ENCODE measurements at places on chromosomes 6 and 20.

GRCh38 chr6:15800841-15801617, 138.2 kb upstream of the DTNBP1 start:
- DNase-seq: no peak

DNA sequence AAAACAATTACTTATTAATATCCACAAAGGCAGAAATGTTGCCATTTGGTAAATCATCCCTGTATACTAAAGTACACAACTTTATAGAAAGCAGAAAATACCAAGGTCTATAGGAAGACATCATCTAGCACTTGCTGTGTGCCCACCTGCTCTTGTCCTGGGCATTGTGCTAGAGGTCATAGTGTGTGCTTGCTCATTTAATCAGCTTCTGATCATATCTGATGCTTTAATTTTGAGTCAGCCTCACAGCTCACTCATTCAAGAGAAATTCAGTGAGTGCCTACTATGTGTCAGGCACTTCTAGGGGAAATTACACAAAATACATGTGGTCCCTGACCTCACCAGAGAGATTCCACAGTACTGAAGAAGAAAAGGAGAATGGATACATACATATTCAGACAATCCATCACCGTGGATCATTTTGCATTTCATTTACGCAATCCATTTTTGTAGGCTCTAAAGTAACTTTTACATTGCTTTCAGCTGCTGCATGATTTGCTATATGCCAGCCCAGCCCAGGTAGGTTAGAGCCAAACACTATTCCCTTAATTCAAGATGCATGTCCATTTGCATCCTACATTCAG, 167.9 kb upstream of the MCHR2 start:
- DNase-seq: no peak

DNA sequence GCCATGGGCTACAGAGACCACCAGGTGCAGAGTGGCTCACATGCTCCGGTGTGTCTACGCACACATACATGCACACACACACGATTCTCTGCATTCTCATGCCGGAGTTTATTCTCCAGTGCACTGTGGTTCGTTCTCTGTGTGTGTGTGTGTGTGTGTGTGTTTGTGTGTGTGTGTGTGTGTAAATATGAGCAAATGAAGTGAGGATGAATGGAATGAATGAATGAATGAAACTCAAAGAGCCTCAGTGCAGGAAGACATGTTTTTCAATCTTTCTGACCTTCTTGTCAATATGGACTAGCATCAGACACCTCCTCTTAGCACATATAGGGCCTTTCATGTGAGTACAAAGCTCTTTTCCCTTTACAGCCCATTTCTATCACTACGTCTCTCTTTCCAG, 1.6 kb downstream of the TMEM74B start:
- no peak for DNase-seq

GRCh38 chr20:47970282-47970903, 185.1 kb upstream of the SULF2 start:
- no peak for DNase-seq

- DNase-seq: no peak
These were observed 51.0 kb upstream of the ZFP64 start for GRCh38 chr20:52242237-52243230.

DNA sequence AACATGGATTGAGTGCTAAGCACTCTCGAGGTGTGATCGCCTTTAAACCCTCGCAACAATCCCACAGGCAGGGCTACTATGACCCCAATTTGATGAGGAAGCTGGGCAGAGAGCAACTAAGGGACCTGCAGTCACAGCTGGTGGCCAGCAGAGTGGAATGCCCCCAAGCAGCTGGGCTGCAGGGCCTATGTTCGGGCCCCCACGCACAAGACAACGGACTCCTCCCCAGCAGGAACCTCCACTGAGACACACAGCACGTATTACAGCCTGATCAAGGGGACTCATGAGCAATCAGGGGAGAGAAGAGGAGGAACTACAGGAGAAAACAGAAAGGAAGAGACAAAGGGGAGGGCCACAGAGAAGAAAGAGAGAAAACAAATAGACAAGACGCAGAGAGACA, 21.7 kb downstream of the CST7 start:
- no peak for DNase-seq

GRCh38 chr6:122683989-122684651, 73.9 kb downstream of the PKIB start:
- no peak for DNase-seq

- no peak for DNase-seq
These were observed 3.0 kb downstream of the RTEL1 start for GRCh38 chr20:63661108-63661507.

DNA sequence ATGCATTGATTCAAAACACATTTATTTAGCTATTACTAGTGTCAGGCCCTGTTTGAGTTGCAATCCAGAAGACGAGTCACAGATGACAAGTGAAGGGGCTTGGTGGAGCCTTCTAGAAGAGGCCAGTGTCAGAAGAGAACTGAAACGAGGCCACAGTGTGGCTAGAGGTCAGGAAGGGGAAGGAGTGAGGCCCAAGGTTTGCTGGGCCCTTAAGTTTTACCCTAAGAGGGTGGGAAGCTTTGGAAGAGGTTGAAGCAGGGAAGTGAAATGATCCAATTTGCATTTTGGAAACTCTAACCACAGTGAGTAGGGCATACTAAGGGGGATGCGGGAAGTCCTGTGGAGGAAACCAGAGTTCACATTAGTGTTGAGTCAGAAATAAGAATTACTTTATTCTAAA, 25.0 kb downstream of the TTK start:
- no peak for DNase-seq

DNA sequence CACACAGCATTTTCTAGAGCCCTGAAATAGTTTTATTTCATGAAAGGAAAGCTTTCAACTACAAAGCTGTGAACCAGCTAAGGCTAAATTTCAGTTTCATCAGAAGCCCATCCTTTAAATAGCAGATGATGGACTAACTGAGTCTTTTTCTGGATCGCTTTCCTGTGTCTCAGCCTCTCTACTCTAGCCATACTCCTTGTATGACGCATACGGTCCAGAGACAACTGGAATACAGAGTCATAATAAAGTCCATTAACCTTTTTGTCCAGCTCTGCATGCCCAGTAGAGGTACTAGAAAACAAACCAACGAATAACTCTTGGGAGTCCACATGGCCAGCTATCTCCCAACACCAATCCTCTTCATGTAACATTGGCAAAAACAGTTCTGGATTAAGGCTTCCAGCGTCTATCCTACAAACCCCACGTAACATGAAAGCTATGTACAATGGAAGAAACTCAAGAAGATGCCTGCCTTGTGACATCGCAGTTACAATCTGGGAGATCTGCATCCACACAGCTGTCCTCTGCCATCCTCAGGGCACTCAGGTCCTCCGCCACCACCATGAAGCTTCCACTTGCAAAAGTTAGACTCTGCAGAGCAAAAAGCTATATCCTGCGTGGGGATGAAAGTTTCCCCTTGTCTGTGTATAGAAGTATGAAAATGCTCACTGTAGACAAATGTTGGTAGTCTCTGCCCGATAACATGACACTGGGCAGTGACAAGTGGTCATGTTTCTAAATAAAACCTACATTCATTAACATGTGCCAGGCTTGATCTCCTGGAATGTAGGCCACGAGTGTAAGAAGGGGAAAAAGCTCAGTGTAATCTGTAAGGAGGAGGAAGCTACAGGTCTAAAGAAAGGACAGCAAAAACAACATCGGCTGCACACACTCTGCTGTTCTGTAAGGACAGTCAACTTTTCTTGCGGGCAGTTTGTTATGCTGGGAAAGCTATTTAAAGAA, 360.4 kb downstream of the ESR1 start:
- DNase-seq: no peak

GRCh38 chr6:6512711-6513110, 75.8 kb upstream of the LY86 start:
- no peak for DNase-seq

DNA sequence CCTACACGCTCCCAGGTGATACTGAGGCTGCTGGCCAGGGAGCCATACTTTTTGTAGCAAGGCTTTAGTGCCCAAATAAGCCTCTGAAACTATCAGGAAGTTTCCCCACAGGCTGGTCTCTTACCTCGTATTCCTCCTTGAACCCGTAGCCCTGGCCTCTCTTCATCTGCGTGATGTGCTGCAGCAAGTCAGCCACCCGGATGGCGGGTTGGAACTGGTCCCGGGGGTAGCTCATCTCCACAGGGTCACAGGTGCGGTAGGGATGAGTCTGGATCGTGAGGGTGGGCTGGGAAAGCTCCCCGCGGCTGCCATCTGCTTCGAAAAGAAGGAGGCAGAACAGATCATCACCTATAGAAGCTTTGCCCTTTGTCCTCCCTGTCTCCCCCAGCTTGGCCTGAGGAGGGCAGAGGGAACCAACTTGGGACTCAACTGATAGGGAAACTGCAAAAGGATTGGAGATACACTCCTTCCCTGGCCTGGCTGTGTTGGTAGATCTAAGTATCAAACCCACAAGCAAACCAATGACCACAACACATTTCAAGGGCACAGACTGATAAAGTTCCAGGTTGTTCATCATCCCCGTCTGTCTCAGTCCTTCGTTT, 543.2 kb upstream of the CHD6 start:
- no peak for DNase-seq

DNA sequence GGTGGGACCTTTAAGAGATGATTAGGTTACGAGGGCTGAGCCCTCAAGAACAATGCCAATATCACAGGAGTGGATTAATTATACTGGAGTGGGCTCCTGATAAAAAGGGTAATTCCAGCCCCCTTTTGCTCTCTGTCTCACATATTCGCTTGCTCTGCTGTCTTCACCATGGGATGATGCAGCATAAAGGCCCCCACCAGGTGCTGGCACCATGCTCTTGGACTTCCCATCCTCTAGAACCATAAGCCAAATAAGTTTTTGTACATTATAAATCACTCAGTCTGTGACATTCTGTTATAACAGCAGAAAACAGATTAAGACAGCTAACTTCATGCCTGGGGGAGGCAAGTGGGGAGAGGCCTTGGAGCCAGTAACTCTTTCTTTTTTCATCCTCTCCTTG, 9.8 kb upstream of the SNRPB start:
- no peak for DNase-seq

DNA sequence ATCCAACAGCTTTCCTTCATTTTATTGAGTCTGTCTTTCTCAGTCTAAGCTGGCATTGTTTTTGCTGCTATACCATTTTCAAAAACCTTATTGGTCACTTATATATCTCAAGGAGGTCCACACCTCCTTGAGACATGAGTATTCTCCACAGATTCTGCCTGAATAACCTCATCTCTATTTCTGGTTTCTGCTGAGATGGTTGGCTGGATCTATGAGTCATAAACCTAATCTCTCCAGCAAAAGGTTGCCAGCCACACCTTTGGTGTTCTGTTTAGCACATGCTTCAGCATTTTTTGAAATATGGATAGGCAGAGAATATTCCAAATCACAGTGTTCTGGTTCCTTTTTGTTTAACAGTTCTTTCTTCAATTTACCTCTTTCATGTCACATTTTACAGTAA, 40.8 kb upstream of the TMEM244 start:
- no peak for DNase-seq

DNA sequence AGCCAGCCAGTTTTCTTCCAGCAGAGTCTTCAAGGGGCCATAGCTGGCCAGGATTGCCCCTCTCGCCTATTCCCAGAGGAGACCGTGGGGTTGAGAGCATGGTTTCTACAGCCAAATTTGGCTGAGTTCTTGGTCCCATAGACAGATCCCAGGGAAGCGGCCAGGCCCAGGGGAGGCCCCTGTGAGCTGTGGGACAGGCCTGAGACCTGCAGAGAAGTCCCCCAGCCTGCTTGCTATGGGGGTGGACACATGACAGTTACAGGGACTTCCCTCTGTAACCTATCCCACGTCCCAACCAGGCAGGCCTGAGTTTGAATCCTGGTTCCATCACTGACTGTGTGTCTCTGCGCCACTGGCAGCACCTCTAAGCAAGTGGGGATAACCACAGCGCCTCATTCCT, 2.6 kb downstream of the TCF15 start:
- no peak for DNase-seq

- no peak for DNase-seq
These were observed 64.1 kb downstream of the SHPRH start for GRCh38 chr6:145899915-145900569.

GRCh38 chr6:4521070-4521469, 255.1 kb upstream of the CDYL start:
- no peak for DNase-seq

DNA sequence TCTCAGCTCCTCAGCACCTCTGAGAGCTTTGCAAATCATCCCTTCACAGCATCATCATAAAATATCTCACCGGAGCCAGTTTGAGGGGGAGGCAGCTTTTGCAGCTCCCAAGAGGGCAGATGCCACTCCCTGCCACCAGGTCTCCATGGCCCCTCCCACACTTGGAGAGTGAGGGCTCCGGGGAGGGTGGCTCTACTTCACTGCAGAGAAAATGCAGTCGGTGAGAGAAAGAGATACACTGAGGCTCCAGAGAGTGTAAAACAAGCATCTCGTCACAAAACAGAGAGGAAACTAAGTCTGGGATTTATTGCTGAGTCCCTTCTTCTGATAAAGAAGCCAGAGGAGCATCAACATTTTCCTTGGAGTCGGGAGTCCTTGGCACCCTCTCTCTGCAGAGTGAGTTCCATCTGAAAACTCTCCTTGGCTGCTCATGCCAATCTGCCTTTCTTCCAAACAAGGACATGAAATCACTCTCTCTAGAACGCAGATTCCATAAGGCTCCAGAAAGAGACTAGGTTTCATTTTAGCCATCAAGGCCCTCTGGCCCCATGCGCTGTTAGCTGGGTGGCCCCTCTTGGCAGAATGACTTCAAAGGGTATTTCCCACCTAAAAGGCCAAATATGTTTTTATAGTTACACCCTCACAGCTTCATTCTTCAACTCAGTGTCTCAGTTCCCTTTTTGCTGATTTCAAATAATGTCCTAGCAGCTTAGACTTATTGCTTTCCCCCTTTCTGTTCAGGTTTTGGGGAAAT, 70.6 kb upstream of the F13A1 start:
- no peak for DNase-seq

- DNase-seq: no peak
These were observed 246.6 kb downstream of the PHF3 start for GRCh38 chr6:63882208-63882607.

GRCh38 chr6:10404799-10405512, 9.9 kb downstream of the TFAP2A start:
- DNase-seq: no peak

DNA sequence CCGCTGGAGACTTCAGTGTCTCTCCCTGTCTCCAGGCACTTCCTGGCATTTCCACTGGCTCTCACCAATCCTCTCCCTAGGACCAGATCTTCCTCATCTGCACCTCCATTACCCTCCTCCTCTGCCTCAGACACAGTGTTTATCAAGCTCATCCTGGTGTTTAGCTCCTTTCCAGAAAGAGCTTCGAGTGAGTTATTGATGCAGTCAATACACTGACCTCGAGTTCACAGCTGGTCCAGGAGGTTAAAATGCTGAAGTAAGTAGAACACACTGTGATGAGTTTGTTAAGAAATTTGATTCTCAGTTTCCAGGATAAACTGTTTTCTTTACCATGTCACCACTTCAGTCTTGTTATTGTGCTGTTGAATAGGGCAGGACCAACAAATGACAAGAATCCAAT, 42.1 kb upstream of the ARMC2 start:
- no peak for DNase-seq

GRCh38 chr6:39617026-39617425, 108.2 kb downstream of the KIF6 start:
- DNase-seq: no peak

- no peak for DNase-seq
These were observed 171.7 kb upstream of the LAMP5 start for GRCh38 chr20:9342651-9343050.

- DNase-seq: no peak
These were observed 134.0 kb downstream of the GJA10 start for GRCh38 chr6:90028066-90028778.

Measured in nucleus accumbens (tissue), 56 donors.